ENCODE measurements at places on chromosomes 12 and 14.

DNA sequence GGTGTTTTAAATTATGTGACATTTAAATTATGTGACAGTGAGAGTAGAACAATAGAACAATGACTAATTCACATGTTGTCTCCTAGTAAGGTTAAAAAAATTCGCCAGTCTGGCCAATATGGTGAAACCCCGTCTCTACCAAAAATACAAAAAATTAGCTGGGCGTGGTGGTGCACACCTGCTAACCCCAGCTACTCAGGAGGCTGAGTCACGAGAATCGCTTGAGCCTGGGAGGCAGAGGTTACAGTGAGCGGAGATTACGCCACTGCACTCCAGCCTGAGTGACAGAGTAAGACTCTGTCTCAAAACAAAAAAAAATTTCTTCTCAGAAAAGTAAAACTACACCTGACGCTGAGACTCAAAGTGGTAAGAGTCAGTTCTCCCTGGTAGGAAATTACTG is 2.7 kb downstream of the CS start:
- no peak overlapping the region for H3K27ac ChIP-seq
- no peaks in the 10 kb centered on the region for H3K36me3 ChIP-seq
- DNase-seq = no peak
- H3K27me3 ChIP-seq = no peaks in the 10 kb centered on the region
- H3K4me1 ChIP-seq = peaks cover 22% of the 10 kb centered on the region
- H3K4me3 ChIP-seq = no peak overlapping the region

GRCh38 chr12:6735448-6736191 is 11.8 kb downstream of the COPS7A start:
- peak; percentile 65 for DNase-seq
- no peak overlapping the region for H3K27ac ChIP-seq
- H3K4me3 ChIP-seq = no peak overlapping the region
- peaks cover 11% of the 10 kb centered on the region for H3K4me1 ChIP-seq
- no peaks in the 10 kb centered on the region for H3K36me3 ChIP-seq
- H3K27me3 ChIP-seq = no peaks in the 10 kb centered on the region

- H3K27ac ChIP-seq = no peak overlapping the region
- DNase-seq = no peak
- no peaks in the 10 kb centered on the region for H3K27me3 ChIP-seq
These were observed 43.9 kb downstream of the SSPN start for GRCh38 chr12:26239122-26239851.

GRCh38 chr12:107094183-107094448 is 767 bp upstream of the CRY1 start:
- H3K4me1 ChIP-seq = peaks cover 17% of the 10 kb centered on the region
- H3K27ac ChIP-seq = peak overlapping the region; percentile 81

DNA sequence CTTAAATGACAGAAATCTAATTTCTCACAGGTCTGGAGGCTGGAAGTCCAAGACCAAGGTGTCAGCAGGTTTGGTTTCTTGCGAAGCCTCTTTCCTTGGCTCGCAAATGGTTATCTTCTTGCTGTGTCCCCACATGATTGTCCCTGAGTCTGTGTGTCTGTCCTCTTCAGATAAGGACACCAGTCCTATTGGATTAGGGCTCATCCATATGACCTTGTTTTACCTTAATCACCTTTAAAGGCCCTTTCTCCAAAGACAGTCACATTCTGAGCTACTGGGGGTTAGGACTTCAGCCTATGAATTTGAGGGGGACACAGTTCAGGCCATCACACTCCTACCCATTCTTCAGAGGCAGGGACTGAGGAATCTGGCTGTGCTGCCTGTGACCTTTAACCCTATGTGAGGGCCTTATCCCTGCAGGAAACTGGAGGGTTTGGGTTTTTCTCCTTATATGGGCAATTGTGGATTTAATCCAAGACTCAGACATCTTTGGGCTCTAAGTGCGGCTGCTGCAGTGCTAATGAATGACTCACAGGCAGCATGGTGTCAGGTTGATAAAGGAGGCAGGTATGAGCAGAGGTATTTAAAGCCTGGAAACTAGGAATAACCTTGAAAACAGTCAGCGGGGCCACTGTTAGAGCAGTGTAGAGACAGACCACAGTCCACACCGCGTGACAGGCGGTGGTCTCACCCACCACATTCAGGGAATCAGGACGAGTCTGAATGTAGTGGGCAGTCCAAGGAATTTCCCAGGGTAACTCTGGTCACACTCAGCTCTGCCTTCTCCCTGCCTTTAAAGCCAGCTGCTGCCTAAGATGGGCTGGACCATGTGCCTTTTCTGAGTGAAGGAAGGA is 10.2 kb downstream of the TPCN1 start:
- H3K27me3 ChIP-seq = no peaks in the 10 kb centered on the region
- H3K4me3 ChIP-seq = no peak overlapping the region
- H3K4me1 ChIP-seq = peaks cover 21% of the 10 kb centered on the region
- no peak for DNase-seq
- no peaks in the 10 kb centered on the region for H3K36me3 ChIP-seq

- DNase-seq = no peak
- no peak overlapping the region for H3K4me3 ChIP-seq
- H3K36me3 ChIP-seq = no peaks in the 10 kb centered on the region
These were observed 30.0 kb upstream of the LRRK2 start for GRCh38 chr12:40194846-40195245.

- H3K27ac ChIP-seq = no peak overlapping the region
- H3K27me3 ChIP-seq = no peaks in the 10 kb centered on the region
- H3K4me3 ChIP-seq = no peak overlapping the region
- DNase-seq = no peak
- H3K4me1 ChIP-seq = no peaks in the 10 kb centered on the region
- H3K36me3 ChIP-seq = no peaks in the 10 kb centered on the region
These were observed 610.4 kb downstream of the MED13L start for GRCh38 chr12:115667116-115667515.

- no peaks in the 10 kb centered on the region for H3K4me1 ChIP-seq
- no peak for DNase-seq
- H3K27ac ChIP-seq = no peak overlapping the region
- H3K27me3 ChIP-seq = no peaks in the 10 kb centered on the region
- H3K36me3 ChIP-seq = no peaks in the 10 kb centered on the region
These were observed 371.0 kb downstream of the ALG10 start for GRCh38 chr12:34393086-34393820.

DNA sequence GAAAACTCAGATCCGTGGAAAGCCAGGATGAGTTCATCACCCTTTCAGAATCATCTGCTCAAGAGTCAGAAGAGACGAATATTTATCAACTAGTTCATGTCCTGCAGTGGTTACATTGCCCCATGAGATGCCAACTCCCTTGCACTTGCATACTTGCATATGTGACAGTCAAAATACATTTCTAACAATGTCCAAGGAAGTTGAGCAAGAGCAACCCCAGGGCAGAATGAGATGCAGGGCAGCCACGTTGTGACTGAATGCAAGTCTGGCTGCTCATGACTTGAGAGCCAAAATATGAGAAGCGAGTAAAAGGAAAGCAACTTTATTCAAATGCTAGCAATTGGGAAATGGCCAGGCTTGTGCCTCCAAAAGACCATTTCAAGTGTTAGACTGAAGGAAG is 23.6 kb upstream of the UTP20 start:
- H3K4me1 ChIP-seq = peaks cover 10% of the 10 kb centered on the region
- DNase-seq = no peak
- H3K27ac ChIP-seq = no peak overlapping the region
- no peaks in the 10 kb centered on the region for H3K27me3 ChIP-seq

GRCh38 chr12:55818140-55818728 is 393 bp downstream of the ORMDL2 start:
- H3K27me3 ChIP-seq = no peaks in the 10 kb centered on the region
- no peak for DNase-seq

Measured in MM.1S (cell line).